ENCODE measurements at places on chromosomes 12 and 14. TPM values are rescaled to one million over a fixed set of nuclear protein-coding genes. Genes with fewer than 3 reads are reported as not detected.

IKZF4 gene
- total RNA-seq, result 5.4 TPM

SOAT2 gene
- not detected for total RNA-seq

HCAR3 gene
- total RNA-seq, result not detected

SLC24A4 gene
- 0.07 TPM for total RNA-seq

MMAB gene
- total RNA-seq, result 45.9 TPM

SRGAP1 gene
- total RNA-seq, result 16.3 TPM

FAM181A gene
- not detected for total RNA-seq

PLEKHD1 gene
- not detected for total RNA-seq

LRTM2 gene
- not detected for total RNA-seq

TAS2R20 gene
- 2.2 TPM for total RNA-seq

UNG gene
- 45.4 TPM for total RNA-seq

GARIN6 gene
- total RNA-seq, result not detected

SRRM4 gene
- total RNA-seq, result not detected

KRT84 gene
- not detected for total RNA-seq

BEGAIN gene
- total RNA-seq, result 0.46 TPM

SERPINA9 gene
- total RNA-seq, result not detected

REM2 gene
- not detected for total RNA-seq

LALBA gene
- total RNA-seq, result not detected

FAM90A1 gene
- not detected for total RNA-seq

KRT83 gene
- total RNA-seq, result not detected

OAS2 gene
- 3.1 TPM for total RNA-seq

FOXA1 gene
- total RNA-seq, result not detected

POTEG gene
- not detected for total RNA-seq

TSHR gene
- total RNA-seq, result not detected

LMNTD1 gene
- not detected for total RNA-seq

PDE3A gene
- total RNA-seq, result 27.4 TPM

KRT6C gene
- not detected for total RNA-seq

RIMKLB gene
- total RNA-seq, result 92.6 TPM

FBXW8 gene
- total RNA-seq, result 16.9 TPM

All from endothelial cell of umbilical vein (primary cell).